ENCODE measurements at places on chromosomes 5 and 9. TPM values are rescaled to one million over a fixed set of nuclear protein-coding genes. Genes with fewer than 3 reads are reported as not detected.

CCNO gene
- 0.16 TPM for total RNA-seq

SV2C gene
- not detected for total RNA-seq

NIM1K gene
- not detected for total RNA-seq

NEURL1B gene
- 17.8 TPM for total RNA-seq

NUDT12 gene
- 4.4 TPM for total RNA-seq

C6 gene
- total RNA-seq, result not detected

CCL27 gene
- total RNA-seq, result 0.16 TPM

NSUN2 gene
- total RNA-seq, result 95.4 TPM

PCDHB11 gene
- 0.16 TPM for total RNA-seq

SURF4 gene
- 341 TPM for total RNA-seq

TMEFF1 gene
- 3.6 TPM for total RNA-seq

TLR4 gene
- total RNA-seq, result 211 TPM

DOK3 gene
- 3.4 TPM for total RNA-seq

PCDHGB6 gene
- total RNA-seq, result 1.6 TPM

IFNA14 gene
- not detected for total RNA-seq

SCGB3A2 gene
- not detected for total RNA-seq

ANKDD1B gene
- total RNA-seq, result 1.3 TPM

TMOD1 gene
- 1.5 TPM for total RNA-seq

FOXD4L4 gene
- 0.38 TPM for total RNA-seq

STXBP1 gene
- 11.0 TPM for total RNA-seq

LCN15 gene
- not detected for total RNA-seq

FBXL7 gene
- total RNA-seq, result 23.9 TPM

DBH gene
- total RNA-seq, result not detected

NPM1 gene
- 1,029 TPM for total RNA-seq

RIGI gene
- 36.2 TPM for total RNA-seq

PLAC8L1 gene
- not detected for total RNA-seq

CCL28 gene
- total RNA-seq, result 2.0 TPM
